CD4-positive, alpha-beta T cell treated with Interleukin-10 for 1 hour (primary cell): ENCODE measurements at places on chromosomes 3 and 15.

DNA sequence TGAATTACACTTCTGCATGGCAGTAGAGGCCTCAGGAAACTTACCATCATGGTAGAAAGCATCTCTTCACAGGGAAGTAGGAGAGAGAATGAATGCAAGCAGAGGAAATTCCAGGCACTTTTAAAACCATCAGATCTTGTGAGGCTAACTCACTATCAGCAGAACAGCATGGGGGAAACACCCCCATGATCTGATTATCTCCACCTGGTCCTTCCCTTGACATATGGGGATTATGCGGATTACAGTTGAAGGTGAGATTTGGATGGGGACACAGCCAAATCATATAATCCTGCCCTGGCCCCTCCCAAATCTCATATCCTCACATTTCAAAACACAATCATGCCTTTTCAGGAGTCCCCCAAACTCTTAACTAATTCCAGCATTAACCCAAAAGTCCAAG, 691.1 kb downstream of the SI start:
- no peak for DNase-seq

GRCh38 chr15:89177633-89178306, 43.6 kb downstream of the RLBP1 start:
- DNase-seq = peak; percentile 70

GRCh38 chr3:75737831-75738493, 47.4 kb downstream of the ZNF717 start:
- no peak for DNase-seq

GRCh38 chr3:13009132-13009945, 63.9 kb downstream of the IQSEC1 start:
- DNase-seq = peak; percentile 83

GRCh38 chr3:187572441-187572840, 97.8 kb downstream of the SST start:
- no peak for DNase-seq

DNA sequence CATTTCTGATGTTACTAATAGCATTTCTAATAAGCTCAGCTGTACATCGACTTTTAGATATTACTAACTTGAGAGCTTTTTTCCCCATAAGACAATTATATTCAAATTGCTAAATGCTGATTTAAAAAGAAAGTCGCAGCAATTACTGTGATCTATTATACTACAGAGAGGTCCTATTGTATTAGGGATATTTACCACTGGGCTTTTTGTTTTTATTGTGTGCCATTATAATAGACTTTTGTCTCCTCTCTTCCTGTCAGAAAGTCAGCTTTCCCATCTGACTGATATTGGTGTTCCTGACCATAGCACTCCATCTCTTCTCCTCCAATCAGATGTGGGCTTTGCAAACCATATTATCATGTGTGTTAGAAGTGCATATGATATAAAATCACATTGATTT, 27.2 kb upstream of the RYR3 start:
- DNase-seq = no peak

GRCh38 chr3:69090021-69090420, 5.3 kb downstream of the ARL6IP5 start:
- no peak for DNase-seq

DNA sequence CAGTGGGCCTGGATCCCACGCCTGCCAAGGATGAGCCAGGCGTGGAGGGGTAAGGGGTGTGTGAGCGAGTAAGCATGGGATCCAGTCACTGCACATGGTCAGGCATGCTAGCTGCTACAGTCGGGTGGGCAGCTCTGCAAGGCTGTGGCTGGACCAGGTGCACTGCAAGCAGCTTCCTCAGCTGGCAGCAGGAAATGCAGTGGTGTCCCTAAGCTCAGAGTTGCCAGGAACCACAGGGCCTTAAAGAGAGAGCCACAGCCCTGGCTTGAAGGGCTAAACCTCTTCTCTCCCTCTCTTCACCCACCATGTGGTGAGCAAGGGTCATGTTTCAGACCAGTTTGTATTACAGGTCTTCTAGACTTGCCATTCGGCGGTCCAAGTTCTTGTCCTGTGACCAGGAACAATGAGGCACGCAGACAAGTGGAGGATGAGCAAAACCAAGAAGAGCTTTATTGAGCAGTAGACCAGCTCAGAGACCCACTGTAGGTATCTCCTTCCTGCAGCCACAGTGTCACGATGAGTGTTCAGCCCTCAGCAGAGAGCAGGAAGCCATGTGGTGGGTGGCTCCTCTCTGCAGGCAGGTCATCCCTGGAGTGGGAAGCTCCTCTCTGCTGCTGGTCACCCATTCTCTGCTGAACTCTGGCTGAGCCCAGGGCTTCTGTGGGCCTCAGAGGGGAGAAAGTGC, 511.9 kb downstream of the PYDC2 start:
- no peak for DNase-seq

DNA sequence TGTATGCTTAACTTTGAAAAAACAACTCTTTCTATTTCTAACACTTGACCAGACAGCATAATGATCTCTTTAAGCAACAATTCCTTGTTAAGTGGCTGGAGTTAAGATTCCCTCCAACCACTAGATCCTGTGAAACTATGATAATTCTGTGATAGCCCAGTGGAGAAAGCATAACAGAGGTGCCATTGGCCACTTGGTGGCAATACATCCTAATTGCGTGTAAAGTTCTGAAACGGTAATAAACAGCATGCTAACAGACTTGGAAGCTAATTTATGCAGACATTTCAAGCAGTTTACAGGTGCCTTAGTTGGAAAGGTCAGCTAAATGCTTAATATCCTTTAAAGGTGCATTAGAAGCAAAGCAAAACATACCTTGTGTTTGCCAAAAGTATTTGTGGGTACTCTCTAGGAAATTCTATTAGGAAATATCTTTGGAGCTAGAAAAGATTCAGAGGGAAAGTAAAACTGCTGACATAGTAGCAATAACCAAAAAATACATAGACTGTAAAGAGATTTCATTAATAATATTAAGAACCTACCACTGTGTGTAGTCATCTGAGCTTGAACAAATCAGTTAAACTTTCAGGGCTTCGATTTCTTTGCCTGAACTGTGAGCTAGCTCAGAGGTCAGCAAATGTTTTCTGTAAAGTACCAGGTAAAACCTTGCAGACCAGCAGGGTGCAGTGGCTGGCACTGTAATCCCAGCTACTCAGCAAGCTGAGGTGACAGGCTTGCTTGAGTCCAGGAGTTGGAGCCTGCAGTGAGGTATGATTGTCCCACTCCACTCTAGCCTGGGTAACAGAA, 19.0 kb upstream of the CSTA start:
- DNase-seq = no peak

DNA sequence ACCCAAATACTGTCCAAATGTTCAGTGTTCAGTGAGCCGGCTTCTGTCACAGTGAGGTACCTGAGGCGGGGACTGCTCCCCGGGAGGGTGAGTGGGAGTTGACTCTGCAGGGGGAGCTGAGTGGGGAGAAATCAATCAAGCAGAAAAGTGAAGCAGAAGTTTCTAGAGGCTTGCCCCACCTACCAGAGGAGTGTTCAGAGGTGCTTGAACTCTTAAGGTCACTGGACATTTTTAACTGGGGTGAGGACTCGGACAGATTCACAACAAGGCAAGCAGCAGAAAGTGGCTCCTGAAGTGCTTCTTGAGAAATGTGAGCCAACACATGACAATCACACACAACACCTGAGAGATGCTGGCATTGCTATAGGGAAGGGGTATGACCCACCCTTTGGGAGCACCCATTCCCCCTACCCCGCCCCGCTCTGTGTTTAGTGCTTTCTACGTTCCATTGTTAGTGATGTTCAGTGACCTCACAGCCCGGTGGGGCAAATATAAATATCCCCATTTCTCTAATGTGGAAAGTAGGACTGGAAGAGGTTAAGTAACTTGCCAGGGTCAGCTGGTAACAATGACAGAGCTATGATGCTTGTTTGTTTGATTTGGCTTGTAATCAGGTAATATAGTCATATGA, 48.6 kb upstream of the AKAP13 start:
- no peak for DNase-seq

- DNase-seq = peak; percentile 74
These were observed at the start of gene FAIM for GRCh38 chr3:138608322-138609135. FAIM (plus strand) TSS chr3:138608771; CDS start chr3:138619727, 10,956 bp downstream.

GRCh38 chr3:114496874-114497273, 203.0 kb downstream of the TIGIT start:
- DNase-seq = no peak

DNA sequence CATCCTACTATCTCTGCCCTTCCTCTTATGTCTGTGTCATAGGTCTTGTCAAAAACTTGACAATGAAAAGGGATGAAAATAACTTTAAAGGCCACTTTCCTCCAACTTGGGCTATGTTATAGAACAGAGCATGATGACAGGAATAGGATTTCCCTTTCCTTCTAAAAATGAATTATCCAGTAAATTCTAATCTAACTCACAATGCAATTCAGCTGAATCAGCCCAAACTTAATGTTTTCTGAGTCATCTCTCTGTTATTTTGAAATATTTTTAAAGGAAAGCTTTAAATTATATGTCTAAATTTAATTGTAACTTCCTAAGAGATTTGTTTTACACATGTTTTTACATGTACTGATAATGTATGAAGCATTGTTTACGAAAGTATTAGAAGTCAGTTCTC, 258.5 kb downstream of the BBX start:
- no peak for DNase-seq

GRCh38 chr3:144148356-144148755, 176.7 kb downstream of the DIPK2A start:
- no peak for DNase-seq

- no peak for DNase-seq
These were observed 98.2 kb downstream of the FBN1 start for GRCh38 chr15:48547286-48547685.

DNA sequence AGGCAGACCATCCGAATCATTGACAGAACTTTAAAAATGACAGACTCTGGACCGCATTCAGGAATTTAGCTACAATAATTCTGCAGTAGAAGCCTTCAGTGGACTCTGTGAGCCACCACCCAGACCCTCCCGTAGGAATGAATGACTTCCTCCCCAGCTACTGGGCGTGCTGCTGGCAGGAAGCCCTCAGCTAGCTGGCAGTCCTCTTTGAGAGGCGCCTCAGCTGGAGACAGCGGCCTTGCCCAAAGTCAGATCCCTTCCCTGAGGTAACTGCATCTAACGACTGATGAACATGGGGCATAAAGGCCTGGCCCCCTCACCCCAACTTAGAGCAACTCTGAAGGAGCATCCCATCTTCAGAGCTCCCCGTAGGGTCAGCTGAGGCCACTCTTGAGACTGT, 25.8 kb downstream of the CRABP1 start:
- DNase-seq = no peak

- DNase-seq = no peak
These were observed 9.8 kb downstream of the CMTM6 start for GRCh38 chr3:32492684-32493436.

GRCh38 chr3:38544926-38545325, 48.8 kb downstream of the EXOG start:
- no peak for DNase-seq

DNA sequence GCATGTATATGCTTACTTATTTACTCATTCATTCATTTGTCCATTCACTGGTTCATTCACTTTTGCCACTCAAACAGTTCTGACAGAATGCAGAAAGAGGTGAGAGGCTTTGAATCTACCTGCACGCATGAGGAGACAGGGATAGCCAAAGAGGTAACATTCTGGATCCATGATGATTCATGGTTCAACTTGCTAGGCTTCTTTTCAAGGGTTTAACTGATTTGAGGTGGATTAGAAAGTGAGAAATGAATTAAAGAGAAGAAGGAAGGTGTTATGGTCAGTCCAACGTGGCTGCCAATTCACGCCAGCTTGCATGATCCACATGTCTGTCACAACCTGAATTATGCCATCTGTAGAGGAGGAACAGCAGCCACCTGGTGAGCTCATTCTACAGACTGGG, 260.6 kb downstream of the ARRDC4 start:
- no peak for DNase-seq

DNA sequence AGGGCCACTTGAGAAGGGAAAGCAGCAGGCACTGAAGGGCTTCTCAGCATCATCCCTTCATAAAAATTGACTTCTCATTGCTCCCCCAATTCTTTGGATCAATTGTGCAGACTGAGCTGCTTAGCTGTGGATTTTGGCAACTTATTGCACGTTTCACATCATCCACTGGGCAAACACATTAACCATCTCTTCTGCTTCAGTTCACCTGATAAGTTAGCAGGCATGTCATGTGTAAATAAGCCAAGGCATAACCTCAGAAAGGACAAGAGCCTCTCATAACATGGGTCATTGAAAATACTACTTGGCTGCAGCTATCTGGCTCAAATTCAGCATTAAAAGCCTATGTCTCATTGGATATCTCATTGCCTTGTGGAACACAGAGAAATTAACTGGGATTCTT, 366.5 kb downstream of the LRRC3B start:
- DNase-seq = no peak

- DNase-seq = no peak
These were observed 97.6 kb downstream of the LSM3 start for GRCh38 chr3:14275962-14276909.

- no peak for DNase-seq
These were observed 177.0 kb downstream of the ERC2 start for GRCh38 chr3:56291244-56291680.

GRCh38 chr15:70845602-70846360, 8.2 kb downstream of the LARP6 start:
- no peak for DNase-seq

- no peak for DNase-seq
These were observed 59.1 kb downstream of the DNASE1L3 start for GRCh38 chr3:58151637-58152036.

DNA sequence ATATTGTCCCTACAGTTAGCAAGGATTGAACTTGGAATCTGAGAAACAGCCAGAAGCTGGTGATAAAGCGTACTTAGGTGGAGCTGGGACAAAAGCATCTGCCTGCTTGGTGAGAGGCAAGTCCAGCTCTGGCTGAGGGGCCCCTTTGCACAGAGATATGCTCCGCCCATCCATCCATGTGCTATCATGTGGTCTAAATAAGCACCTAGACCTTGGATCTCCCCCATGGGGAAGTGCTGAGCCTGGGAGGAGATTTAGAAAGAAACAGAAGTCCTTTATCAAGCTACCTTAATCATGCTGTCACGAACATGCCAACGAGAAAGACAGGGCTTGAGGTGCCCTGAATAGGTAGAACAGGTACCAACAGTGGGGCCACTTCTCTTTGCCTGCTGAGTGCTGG, 369.5 kb downstream of the FOXP1 start:
- no peak for DNase-seq

DNA sequence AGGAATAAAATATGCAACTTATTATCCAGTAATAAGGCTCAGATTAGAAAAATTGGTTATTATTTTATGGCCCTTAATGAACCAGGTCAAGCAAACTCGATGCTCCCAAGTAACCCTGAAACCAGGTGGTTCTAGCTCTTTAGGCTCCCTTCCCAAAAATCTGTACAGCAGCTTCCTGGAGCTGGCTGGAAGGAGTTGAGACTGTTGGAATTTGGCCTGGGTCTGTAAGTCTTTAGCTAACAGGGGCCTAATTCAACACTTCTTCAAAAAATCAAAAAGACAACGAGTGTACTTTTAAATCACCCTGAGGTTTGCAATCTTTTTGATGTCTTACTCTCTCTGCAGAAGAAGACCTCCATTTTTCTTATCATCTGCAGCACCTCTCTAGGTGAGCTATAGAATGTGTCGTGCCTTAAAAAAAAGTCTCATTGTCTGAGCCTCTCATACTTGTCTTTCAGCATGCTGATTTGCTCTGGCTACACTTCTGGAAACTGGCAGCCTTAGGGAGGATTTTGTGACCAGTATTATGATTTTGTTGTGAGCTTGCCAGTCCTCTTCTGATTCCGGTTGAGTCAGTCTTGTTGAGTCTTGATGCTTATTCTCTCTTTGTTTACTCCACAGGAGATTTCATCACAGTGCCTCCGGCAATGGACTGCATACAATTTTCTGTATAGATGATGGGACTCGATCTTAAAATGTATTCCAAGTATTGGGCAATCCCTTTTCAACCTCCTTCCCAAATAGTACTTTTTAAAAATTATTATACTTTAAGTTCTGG, 235.0 kb upstream of the KBTBD8 start:
- DNase-seq = no peak
